K562 (cell line): ENCODE measurements at places on chromosomes 2 and 18. TPM values are rescaled to one million over a fixed set of nuclear protein-coding genes. Genes with fewer than 3 reads are reported as not detected.

DNA sequence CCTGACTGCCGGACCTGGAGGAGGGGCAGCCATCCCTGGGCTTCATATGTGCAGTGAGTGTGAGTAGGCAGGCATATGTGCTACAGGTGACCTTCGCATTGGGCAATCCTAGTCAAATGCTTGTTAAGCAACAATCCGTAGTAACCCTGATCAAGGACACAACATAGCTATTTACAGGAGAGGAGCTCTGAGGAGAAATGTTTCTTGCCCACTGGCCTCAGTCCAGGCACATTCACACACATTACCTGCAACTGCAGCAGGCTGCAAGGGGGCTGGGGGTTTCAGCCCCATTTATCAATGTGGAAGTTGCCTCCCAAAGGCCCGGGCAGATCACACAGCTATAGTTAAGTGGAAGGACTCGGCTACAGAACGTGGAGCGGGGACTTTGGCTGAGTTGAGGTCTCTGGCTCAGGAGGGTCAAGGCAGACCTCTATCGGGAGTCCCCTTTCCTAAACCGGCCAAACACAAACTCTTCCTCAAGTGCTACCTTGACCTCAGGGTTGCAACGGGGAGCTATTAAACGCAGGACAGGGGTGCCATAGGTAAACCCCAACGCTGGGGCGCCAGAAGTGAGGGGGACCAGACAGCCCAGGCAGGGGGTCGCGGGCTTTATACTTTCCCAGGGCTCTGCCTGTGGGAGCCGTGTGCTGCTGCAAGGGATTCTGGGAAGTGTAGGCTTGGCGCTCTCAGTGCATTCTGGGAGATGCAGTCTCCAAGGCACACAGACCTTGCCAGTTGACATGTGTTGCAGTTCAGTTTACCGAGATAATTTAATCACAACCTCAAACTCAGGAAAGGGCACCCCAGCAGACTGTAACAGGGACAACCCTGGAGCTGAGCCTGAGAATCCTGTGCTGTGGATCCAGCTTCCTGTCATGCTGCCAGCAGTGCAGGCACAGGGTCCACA is 9.4 kb downstream of the KHK start:
- DNase-seq, result peak; percentile 80
- no peaks in the 10 kb centered on the region; the same call in 2 of the 3 replicates for H3K36me3 ChIP-seq
- H3K27me3 ChIP-seq, result no peaks in the 10 kb centered on the region

- H3K4me1 ChIP-seq, result no peaks in the 10 kb centered on the region
- no peaks in the 10 kb centered on the region for H3K27me3 ChIP-seq
- H3K27ac ChIP-seq, result no peak overlapping the region
- DNase-seq, result no peak
- no peak overlapping the region for H3K4me3 ChIP-seq
- no peaks in the 10 kb centered on the region for H3K36me3 ChIP-seq
These were observed 514.9 kb downstream of the PTPRM start for GRCh38 chr18:8081872-8082553.

DNA sequence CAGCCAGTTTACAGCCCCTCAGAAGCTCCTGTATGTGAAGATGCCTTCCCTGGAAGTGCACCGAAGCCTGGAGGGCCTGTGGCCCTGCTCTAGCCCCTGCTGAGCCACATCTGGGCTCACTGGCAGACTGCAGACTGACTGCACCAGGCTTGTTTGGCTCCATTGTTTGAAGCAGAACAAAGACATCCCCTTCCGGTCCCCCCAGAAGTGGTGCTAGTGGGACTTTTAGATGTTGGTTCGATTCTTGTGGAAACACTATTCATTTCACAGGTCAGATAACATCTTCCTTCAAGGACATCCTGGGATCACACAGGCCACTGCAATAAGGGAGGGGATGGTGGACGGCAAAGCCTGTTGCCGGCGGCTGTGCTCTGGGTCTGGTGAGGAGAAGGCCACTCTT is 57.8 kb upstream of the CBLN2 start:
- H3K4me3 ChIP-seq, result no peak overlapping the region
- H3K27ac ChIP-seq, result no peak overlapping the region
- DNase-seq, result no peak
- H3K36me3 ChIP-seq, result no peaks in the 10 kb centered on the region

DNA sequence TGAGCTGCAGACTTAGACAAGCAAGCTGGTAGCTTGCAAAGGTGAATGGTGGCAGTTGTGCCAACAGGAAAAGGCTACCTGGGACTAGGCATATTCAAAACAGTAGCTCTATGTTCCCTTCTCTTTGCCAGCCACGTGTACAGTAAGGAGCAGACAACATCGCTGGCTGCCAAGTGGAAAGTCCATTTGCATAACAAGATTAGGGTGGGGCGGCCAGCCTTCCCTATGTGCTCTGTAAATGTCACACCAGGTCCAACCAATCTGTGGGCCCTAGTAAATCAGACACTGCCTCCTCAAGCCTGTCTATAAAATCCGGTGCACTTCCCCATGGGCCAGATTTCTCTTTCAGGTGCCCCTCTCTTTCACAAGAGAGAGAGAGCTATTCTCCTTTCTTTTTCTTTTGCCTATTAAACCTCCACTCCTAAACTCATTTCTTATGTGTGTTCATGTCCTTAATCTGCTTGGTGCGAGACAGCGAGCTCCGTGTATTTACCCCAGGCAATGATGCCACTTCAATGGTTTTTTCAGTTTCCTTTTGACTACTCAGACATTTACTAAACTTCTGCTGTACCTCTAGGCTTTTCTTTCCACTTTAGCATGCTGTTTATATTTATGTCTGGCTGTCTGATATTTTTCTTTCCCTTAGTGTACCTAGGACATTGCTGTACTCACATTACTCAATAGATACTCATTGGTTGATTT is 297.4 kb upstream of the GCFC2 start:
- H3K27me3 ChIP-seq, result no peaks in the 10 kb centered on the region
- H3K36me3 ChIP-seq, result no peaks in the 10 kb centered on the region
- H3K4me1 ChIP-seq, result no peaks in the 10 kb centered on the region
- no peak overlapping the region for H3K4me3 ChIP-seq

GRCh38 chr2:236753606-236754270 is 184.1 kb downstream of the ACKR3 start:
- no peak overlapping the region for H3K27ac ChIP-seq
- peaks cover 17% of the 10 kb centered on the region; the same call in 1 of the 2 replicates for H3K27me3 ChIP-seq
- no peaks in the 10 kb centered on the region for H3K4me1 ChIP-seq
- no peak for DNase-seq

DNA sequence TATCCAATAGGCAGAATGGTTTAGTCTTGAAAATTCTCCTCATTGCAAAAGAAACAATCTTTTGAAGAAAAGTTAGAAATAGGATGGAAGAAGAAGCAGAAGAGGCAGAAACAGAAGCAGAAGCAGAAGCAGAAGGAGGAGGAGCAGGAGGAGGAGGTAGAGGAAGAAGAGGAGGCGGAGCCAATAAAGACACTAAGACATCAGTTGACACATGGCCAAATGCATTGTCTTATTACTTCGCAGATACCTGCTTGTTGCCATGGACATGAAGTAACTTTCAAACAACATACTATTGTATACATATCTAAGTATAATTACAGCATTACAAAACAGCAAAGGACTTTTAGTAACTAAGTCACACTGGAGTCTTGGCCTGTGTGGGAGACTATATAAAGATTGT is 606.3 kb downstream of the METTL4 start:
- no peaks in the 10 kb centered on the region for H3K36me3 ChIP-seq
- no peaks in the 10 kb centered on the region for H3K4me1 ChIP-seq
- DNase-seq, result no peak
- H3K27me3 ChIP-seq, result no peaks in the 10 kb centered on the region

- no peak for DNase-seq
- peaks cover 17% of the 10 kb centered on the region; the same call in 1 of the 3 replicates for H3K36me3 ChIP-seq
- no peak overlapping the region for H3K4me3 ChIP-seq
- H3K27ac ChIP-seq, result no peak overlapping the region
- no peaks in the 10 kb centered on the region for H3K4me1 ChIP-seq
- no peaks in the 10 kb centered on the region for H3K27me3 ChIP-seq
These were observed 179.5 kb downstream of the PHLPP1 start for GRCh38 chr18:62894681-62895390.

- no peak for DNase-seq
- H3K27me3 ChIP-seq, result no peaks in the 10 kb centered on the region
- no peaks in the 10 kb centered on the region for H3K36me3 ChIP-seq
- no peak overlapping the region for H3K27ac ChIP-seq
- H3K4me1 ChIP-seq, result no peaks in the 10 kb centered on the region
These were observed 14.8 kb upstream of the C2orf66 start for GRCh38 chr2:196823750-196824522.

GRCh38 chr2:173218326-173219056 is 136.2 kb upstream of the CDCA7 start:
- no peak overlapping the region for H3K4me3 ChIP-seq
- DNase-seq, result no peak
- H3K36me3 ChIP-seq, result peaks cover 7% of the 10 kb centered on the region; the same call in 1 of the 3 replicates
- H3K27me3 ChIP-seq, result no peaks in the 10 kb centered on the region

DNA sequence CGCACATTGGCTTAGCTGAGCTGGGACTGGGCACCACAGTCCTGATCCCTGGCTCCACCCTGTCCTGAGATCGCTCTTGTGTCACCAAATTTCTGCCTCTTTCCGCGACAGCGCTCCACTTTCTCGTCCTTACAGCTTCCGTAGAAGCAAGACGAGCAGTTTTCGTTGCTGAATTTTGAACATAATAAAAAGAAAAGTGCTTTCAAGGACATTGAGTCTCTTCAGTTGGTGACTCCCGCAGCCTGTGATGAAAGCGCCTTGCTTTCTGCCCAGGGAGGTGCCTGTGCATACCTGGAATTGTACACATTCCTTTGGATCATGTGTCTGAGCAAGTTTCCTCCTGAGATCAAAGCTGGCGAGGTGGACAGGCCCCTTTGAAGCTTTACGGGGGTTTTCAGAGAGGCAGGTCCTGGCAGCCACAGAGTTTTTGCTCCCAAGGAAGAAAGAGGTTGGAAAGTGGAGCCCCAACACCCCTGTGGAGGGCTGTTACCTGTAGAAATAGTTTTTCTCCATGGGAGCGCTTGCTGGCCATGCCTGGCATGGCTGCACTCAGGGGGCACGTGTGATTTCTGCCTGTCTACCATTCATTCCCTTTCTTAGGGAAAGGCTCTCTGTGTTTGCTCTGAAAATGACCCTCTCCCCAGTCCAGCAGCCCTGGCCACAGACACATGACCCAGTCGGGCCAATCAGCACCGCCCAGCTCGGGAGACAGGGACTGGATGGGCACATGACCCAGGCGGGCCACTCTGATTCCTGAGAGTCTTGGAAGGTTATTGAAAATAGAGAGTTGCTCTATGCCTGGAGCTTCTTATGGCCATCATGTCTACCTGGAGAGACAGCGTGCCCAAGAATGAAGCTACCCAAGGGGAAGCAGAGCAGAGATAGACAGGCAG is 115.6 kb upstream of the OTOS start:
- H3K36me3 ChIP-seq, result no peaks in the 10 kb centered on the region
- no peak overlapping the region for H3K27ac ChIP-seq
- peaks cover 44% of the 10 kb centered on the region for H3K4me1 ChIP-seq
- H3K27me3 ChIP-seq, result peaks cover 10% of the 10 kb centered on the region; the same call in 1 of the 2 replicates
- no peak for DNase-seq

DNA sequence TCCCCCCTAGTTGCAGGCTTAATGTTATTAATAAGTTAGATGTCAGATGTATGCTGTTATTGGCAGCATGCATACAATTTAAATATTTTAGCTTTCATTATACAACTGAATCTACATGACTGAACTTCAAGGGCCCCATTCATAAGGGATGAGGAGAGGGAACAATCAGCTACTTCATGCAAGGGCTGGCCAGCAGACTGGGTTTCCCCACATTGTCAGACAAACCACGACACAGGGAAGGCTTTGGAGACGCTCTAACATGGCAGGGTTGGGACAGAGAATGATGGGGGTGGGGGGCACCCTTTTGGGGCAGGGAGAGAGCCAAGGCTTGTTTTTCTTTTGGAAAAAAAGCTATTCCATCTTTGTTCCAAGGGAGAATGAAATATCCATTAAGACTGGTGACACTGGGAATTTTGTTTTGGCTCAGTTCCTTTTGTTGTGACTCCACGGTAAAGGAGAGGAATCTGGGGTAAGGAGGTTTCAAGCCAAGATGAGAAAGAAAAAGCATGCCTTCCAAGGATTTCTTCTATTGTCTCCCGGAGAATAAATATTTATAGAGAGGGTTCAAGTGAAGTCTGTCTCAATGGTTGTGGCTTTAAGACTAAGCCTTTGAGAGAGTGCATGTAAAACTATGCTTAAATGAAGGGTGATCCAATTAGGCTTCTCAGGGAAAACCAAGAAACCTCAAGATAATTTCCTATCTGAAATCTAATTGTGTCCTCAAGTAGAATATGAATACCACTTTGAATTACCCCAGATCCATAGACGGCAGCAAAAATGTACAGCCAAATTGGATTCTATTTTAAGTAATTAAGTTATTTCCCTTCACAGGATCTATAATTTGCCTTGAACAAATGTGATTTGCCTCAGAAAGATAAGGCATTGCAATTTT is 5.4 kb downstream of the CXCR4 start:
- H3K4me1 ChIP-seq, result peaks cover 12% of the 10 kb centered on the region
- DNase-seq, result no peak
- no peaks in the 10 kb centered on the region for H3K36me3 ChIP-seq
- no peak overlapping the region for H3K27ac ChIP-seq

DNA sequence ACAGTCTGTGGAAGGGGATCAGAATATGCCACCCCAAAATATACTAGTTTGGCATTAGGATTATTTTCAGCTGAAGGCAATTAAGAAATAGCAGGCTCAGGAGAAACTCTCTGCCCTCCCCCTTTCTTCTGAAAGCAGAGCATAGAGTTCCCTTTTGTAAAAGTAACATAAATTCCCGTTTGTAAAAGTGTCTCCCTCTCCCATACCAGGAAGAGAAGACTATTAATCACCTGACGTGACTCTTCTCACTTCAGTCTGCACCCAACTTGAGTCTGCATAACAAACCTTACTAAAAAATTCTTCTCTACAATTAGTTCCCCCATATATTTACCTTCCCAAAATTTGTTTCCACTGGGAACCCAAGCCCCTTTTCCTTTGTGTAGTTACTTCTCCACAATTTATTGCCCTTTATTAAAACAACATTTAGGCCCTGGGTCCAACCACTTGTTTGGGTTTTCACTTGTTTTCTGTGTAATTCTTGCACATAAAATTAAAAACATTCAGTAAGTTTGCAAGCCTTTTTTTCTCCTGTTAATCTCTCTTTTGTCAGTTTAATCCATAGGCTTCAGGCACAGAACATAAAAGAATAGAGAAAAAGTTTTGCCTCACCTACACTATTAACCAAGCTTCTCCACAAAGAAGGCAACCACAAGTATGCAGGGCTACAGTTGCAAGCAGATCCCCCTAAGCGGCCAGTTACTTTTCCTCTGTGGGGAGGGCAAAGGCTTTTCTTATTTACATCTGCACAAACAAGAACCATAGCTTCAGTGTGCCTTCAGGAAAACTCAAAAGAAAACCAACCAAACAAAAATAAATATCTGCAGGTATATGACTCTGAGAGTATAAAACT is 107.6 kb upstream of the MSH2 start:
- peaks cover 2% of the 10 kb centered on the region; the same call in 1 of the 2 replicates for H3K4me1 ChIP-seq
- DNase-seq, result no peak
- H3K27ac ChIP-seq, result no peak overlapping the region
- no peak overlapping the region for H3K4me3 ChIP-seq

GRCh38 chr2:240436683-240437550 is 1.5 kb downstream of the GPC1 start:
- H3K36me3 ChIP-seq, result no peaks in the 10 kb centered on the region
- peaks cover 42% of the 10 kb centered on the region for H3K27me3 ChIP-seq
- peaks cover 33% of the 10 kb centered on the region for H3K4me1 ChIP-seq
- no peak overlapping the region for H3K4me3 ChIP-seq
- DNase-seq, result no peak
- no peak overlapping the region for H3K27ac ChIP-seq

Gene VIT
- not detected in 2 replicates for total RNA-seq

Gene DYNAP
- total RNA-seq, result not detected in 2 replicates

Gene LYG1
- total RNA-seq, result 0.91 and 1.3 TPM in 2 replicates

Gene ARL5A
- total RNA-seq, result 92.2 and 94.3 TPM in 2 replicates

Gene DCDC2C
- not detected in 2 replicates for total RNA-seq
